Effector memory CD4-positive, alpha-beta T cell (primary cell): ENCODE measurements at places on chromosomes 16 and 17.
A peak's percentile ranks its signal among the peaks of the same experiment; 100 is the strongest.

GRCh38 chr16:26840691-26841090, 226.0 kb upstream of the C16orf82 start:
- no peak for DNase-seq

DNA sequence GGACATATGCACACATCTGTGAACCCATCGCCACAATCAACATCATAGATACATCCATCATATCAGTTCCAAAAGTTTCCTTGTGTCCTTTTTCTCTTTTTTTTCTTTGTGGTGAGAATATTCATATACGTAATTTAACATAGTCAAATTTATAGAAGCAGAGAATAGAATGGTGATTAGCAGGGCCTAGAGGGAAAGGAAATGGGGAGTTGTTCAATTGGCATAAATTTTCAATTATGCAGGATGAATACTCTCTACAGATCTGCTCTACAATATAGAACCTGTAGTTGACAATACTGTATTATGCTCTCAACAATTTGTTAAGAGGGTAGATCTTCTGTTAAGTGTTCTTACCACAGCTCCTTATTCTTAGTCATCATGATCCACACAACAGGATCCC, 413.2 kb downstream of the SHISA9 start:
- no peak for DNase-seq

GRCh38 chr16:20763461-20764232, at the start of gene ACSM3:
TSS of gene ACSM3 (plus strand) at chr16:20764014. CDS start at chr16:20770035, 6,021 bp downstream.
- peak; percentile 42 for DNase-seq

GRCh38 chr17:17468217-17469010, 8.4 kb upstream of the MED9 start:
- no peak for DNase-seq

DNA sequence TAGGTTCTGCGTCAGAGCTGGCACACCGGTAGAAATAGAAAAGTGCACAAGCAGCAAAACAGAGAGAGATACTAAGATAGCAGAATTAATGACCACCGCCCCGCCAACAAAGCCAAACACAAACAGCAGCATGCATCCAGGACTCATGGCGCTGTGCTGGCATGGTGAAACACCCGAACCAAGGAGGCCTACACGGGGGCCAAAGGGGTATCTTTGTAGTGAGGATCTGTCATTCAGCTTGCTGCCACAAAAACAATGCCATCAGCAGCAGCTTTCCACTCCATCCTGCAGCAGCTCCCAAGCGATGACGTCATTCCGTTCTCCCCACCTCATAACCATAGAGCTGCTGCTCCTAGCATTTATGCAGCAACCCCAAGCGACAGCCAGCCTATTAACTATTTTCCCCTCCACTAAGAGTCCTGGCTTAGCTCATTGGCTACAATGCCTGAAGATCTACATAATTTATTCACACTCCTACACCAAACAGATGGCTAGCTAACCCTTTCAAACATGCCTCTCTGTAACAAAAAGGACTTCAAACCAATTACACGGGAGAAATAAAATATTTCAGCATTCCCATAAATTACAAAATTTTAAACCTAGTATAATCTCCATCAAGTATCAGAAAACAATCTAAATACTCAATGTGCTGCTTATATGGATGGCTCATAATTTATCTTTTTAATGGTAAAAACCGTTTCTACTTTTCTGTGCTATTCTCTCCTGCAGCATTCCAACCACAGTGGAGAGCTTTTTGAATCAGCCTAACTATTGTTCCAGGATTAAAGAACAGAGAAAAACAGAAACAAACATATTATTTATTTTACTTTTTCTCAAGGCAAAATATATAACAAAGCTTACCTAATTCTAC, 73.9 kb downstream of the SPAG9 start:
- no peak for DNase-seq

DNA sequence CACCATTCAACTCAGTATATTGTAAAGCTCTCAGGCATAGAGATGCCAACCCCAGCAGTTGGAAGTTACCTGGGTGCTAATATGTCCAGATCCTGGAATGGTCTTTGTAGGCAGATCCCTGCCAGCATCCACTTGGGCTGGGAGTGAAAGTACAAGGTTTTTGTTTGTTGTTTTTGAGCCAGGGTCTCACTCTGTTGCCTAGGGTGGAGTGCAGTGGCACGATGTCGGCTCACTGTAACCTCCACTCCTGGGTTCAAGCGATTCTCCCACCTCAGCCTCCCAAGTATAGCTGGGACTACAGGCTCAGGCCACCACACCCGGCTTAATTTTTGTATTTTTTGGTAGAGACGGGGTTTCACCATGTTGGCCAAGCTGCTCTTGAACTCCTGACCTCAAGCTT, 177.6 kb downstream of the IRF8 start:
- DNase-seq, result no peak

DNA sequence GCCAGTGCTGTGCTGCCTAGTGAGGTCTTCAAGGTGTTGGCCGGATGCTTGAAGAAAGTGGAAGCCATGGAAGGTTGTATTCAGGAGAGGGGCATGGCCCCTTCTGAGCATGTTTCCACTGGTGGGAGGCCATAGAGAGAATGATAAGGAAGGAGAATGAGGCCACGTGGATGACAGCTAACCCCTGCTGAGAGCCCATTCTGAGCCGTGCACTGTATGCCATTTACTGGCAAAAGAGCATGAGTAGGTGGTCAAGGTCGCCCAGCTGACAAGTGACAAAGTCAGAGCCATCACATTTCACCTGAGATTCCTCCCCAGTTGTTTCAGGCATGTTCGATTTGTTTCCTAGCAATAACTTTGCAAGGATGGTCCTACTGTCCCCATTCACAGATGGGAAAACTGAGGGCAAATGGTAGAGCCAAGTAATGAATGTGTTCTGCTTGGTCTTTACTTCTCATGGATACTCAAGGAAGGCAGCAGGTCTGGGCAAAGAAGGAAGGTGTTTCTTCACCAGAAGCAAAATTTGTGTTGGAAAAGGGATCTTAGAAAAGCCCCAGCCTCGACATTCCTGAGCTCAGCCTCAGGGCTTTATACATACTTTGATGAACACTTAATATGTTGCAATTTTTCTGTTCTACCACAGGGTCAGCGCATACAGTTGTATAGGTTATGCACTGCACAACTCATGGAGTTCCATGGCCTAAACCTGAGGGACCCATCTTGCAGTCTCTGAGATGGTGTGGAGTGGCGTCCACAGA, 10.5 kb upstream of the NKD1 start:
- no peak for DNase-seq
